AML-193 (cell line): ENCODE measurements at places on chromosomes 1 and 21.
A peak's percentile ranks its signal among the peaks of the same experiment; 100 is the strongest.

GRCh38 chr1:153341431-153341934, 7.2 kb downstream of the PGLYRP4 start:
- DNase-seq, result no peak

DNA sequence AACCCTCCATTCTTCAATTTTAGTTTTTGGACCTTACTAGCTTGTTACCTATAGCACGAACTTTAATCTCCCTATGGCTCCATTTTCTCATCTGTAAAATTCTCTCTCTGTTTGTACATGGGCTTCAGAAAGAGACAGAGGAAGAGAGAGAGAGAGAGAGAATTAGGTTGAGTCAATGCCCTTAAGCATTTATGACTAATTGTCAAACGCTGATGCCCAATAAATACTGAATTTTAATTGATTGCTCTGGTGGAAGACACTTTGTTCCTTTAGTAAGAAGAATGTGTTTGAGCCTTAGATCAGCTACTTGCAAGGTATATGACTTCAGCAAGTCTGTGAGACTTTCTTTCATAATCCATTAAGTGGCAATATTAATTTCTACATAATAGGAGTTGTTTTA, 743.1 kb upstream of the ADGRL4 start:
- DNase-seq, result no peak

DNA sequence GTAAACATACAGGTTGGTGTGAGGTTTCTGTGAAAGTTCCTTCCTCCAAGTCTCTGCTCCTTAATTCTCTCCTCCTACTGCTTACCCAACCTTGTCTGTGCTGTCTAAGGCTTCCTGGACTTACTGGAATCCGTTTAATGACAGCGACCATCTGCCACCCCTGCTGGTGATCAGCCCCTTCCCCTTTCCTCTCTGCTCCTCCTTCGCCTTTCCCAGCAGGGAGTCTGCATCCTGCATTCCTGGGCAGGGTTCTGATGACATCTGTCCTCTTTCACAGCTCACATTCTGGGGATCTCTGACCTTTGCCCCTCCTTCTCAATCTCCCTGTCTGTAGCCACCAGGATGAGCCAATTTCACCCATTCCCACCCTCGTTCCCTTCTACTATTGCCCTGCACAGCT, 66.5 kb downstream of the KIRREL1 start:
- DNase-seq, result no peak

DNA sequence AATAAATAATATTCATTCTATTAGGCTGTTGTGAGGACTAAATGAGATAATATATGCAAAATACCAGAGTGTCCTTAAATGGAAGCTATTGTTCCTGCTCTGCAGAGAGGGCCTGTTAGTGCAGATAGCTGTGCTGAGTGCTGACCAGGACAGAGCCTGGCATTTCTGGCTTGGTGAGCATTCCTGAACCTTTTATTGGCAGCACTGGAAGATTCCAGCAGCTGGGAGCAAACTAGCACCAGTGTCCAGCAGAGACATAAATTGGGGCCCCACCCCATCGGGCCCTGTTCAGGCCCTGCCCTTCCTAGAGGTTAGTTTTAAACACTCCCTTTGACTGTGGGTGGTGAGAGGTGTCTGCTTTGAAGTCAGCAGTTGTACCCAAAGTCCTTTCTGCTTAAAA, 85.9 kb upstream of the GADD45A start:
- DNase-seq, result no peak

- DNase-seq, result no peak
Measured at GRCh38 chr1:22645931-22646330, 2.5 kb downstream of the C1QC start.

DNA sequence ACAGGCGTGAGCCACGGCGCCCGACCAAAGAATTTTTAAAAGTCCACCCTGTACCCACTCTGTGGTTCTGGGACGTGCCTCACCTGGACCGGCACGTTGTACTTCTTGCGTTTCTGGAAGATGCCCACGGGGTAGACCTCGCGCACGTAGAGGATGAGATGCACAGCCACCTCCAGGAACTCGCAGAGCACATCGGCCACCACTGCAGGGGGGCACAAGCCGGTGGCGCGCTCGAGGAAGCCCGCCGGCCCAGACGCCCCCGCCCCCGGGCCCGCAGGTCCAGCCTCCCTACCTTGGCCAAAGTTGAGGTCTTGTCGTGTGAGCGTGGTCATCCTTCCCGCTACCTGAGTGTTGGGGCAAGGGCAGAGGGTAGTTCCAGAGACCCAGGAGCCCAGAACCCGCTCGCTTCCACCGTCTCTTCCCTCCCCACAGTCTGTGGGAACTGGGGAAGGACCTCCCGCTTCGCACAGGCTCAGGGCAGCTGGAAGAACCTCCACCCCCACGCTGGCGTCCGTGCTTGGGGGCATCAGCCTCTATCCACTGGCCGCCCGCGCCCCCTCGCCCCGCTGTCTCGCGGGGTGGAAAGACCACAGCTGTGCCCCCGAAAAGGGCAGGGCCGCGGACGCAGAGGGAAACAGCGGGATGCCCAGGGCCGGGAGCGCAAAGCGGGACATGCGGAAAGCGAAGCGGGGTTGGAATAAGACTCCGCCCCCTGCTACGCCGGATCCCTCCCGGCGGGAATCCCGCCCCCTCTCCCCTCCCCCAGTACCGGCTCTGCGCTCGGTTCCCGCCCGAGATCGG, 478 bp downstream of the MAD2L2 start:
- DNase-seq, result no peak

DNA sequence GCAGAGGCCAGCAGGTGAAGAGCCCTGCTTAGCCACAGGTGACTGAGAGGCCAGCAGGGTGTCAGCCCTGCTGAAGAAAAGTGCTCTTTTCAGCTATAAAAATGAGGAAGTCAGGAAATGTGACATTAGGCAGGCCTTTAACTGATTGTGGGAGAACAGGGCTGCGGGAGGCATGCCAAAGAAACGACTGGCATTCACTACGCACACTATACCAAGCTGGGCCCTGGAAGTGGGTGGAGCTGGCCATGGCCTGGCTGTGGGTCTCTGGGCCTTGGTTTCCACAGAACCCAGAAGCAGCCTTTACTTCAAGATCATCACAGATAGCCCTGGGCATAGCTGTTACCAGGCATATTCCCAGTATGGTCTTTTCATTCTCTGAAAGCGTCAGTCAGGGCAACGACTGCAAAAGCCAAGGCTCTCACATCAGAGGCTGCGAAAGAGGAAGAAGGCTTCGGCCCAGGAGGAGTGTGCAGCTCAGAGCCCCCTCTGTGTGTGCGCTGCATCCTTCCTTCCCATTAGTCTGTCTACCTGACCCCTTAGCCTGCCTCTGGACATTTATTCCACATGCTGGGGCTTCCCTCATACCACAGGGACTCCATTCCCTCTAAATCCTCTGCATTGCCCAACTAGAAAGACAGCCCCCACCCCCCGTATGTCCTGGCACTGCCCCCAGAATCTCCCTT, 14.3 kb downstream of the SLC2A1 start:
- peak; percentile 72 for DNase-seq
